Activated CD4-positive, alpha-beta T cell treated with anti-CD3 and anti-CD28 coated beads for 36 hours (primary cell): ENCODE measurements at places on chromosomes 1 and 21. TPM values are rescaled to one million over a fixed set of nuclear protein-coding genes. Genes with fewer than 3 reads are reported as not detected.

DNA sequence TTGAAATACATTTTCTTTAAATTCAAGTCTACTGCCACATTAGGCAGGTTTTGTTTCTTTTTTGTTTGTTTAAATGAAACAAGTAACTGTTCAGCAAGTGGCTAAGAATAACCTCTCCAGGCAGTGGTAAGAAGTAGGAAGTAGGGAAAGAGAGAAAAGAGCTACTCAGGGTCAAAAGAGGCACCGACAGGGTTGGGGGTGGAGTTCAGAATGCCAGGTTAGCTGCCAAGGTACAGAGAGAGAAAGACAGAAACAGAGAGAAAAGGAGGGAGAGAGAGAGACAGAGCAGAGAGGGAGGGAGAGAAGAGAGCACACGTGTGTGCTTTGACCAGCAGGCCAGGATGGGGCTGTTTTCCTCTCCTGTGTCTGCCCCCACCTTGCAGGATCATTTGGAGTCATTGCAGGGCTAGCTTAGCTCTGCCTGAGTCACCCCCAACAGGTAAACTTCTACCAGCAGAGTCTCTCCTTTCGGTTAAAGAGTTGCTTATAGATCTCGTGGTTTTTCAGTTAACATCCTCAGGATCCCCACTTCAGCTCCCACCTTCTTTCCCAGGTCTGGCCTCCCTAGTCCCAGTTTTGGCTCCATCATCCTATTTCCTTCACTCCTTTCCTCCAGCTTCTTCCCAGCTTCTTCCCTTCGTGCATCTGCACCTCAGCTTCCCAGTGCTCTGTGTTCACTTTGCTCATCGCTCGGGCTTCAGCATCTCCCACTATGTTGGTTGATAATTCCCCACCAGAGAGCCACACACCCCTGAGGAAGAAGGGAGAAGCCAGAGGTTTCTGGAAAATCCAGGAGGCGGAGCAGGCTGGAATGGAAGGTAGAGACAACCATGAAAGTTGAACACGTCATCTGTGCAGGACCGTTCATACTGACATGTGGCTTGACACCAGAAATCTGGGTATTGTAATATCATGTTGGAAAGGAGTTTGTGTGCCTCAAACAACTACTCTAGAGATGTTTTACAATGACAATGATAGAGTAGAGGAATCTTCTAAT, 21.8 kb upstream of the RAB4A start:
- DNase-seq, result no peak

The DSCAM gene
- not detected for total RNA-seq

The TP73 gene
- total RNA-seq, result 0.32 TPM

The PROK1 gene
- not detected for total RNA-seq

The KRTAP10-9 gene
- total RNA-seq, result not detected

GRCh38 chr1:10212476-10212875, 2.1 kb downstream of the KIF1B start:
- DNase-seq, result no peak

DNA sequence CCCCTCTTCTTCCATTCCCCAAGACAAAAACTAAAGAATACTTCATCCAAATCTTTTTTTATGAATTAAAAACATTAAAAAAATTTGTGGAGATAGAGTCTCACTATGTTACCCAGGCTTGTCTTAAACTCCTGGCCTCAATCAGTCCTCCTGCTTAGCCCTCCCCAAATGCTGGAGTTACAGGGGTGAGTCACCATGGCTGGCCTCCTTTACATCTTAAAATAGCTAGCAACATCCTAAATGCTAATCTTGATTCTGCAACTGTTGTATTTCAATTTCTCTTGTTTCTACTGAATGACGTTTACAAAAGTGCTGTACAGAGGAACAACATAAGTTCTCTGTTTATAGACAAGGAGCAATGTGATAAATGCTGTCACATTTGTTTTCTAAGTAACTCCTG, 483.5 kb downstream of the ADGRL2 start:
- no peak for DNase-seq

DNA sequence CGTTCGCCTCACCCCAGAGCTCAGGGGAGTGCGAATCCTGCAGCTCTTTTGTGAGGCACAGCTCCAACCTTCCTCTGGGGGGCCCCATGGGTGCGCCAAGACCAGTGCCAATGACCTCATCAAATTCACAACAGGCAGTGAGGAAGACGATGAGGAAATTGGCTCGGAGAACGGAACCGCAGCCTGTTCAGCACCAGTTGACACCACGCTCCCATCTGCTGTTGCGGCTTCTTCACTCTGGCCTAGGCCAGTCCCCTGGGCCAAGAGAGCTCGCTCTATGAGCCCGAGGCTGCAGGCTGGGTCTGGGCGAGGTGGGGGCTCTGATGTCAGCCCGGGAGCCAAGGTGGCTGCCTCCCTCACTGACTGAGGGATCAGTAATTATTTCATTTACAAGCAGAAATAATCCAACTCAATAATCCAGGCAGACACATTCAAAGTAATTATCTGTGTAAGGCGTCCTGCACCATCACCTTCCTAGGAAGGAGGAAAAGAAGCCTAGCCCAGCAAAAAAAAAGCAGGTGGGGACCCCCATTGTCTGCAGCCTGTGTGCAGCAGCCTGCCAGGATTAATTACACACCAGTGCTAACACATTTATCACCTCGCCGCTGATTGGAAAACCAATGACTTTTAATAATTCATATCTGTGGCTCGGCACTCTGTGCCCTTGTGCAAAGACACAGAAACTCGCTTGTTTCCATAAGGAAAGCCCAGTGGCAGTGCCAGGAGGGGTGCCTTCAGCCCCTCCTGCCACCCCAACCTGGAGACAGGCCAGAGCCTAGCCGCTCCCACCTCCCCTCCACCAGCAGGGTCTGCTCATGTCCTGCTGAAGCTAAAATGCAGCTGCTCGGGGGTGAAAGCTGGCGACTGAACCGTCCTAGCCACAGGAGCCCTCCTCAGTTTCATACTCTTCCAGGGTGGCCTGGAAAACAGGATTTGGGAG, 1.9 kb downstream of the PLEKHA6 start:
- no peak for DNase-seq

- DNase-seq, result no peak
Measured at GRCh38 chr1:201228011-201228983, 37.7 kb downstream of the IGFN1 start.
